Adipocyte (in vitro differentiated cells): ENCODE measurements at places on chromosomes 4 and X.

GRCh38 chr4:155319516-155319915 lies 57.2 kb downstream of the MAP9 start:
- no peak for DNase-seq

- DNase-seq, result no peak
These were observed 8.4 kb upstream of the SORCS2 start for GRCh38 chr4:7183780-7184460.

DNA sequence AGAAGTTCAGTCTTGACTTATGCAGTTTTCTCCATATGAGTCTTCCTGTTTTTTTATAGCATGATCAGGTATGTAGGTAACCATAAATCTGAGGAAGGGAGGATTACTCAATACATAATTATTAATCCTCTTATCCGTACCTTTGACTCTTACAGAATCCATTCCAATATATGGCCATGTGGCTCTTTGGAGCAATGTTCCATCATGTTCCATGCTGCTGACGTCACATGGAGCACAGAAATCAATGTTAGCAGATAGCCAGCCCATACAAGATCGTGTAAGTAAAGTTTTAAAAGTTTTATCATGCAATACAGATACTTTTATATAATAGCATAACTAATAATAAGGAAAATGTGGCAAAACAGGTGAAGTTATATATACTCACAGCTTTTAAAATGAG lies 19.6 kb downstream of the IL15 start:
- no peak for DNase-seq

DNA sequence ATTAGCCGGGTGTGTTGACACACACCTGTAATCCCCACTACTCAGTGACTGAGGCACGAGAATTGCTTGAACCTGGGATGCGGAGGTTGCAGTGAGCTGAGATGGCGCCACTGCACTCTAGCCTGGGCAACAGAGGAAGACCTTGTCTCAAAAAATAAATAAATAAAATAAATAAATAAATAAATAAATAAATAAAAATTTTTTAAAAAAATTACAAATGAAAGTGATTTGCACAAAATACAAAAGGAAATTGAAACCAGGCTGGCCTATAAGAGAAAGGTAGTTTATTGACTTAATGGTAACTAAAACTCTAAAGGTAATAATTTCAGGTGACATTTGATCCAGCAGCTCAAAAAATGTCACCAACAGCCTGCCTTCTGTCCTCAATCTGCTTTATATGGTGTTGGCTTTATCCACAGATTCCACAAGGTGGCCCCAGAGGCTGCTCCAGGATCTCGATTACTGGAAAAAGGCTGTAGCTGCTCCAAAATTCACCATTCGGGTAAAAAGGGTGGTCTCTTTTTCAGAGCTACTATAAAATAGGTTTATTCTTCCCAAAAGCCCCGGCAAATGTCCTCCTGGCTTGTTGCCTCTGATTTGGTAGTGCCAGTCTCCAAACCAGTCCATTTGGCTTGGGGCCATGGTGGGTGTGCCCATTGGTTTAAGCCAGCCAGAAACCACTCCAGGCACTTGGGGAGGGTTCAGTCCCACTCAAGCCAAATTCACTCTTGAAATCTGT lies 61.4 kb upstream of the TRIM2 start:
- DNase-seq, result peak; percentile 92

- no peak for DNase-seq
These were observed 208.4 kb upstream of the HDX start for GRCh38 chrX:84710611-84711010.

- no peak for DNase-seq
These were observed 278.2 kb upstream of the GATB start for GRCh38 chr4:152039023-152039481.

DNA sequence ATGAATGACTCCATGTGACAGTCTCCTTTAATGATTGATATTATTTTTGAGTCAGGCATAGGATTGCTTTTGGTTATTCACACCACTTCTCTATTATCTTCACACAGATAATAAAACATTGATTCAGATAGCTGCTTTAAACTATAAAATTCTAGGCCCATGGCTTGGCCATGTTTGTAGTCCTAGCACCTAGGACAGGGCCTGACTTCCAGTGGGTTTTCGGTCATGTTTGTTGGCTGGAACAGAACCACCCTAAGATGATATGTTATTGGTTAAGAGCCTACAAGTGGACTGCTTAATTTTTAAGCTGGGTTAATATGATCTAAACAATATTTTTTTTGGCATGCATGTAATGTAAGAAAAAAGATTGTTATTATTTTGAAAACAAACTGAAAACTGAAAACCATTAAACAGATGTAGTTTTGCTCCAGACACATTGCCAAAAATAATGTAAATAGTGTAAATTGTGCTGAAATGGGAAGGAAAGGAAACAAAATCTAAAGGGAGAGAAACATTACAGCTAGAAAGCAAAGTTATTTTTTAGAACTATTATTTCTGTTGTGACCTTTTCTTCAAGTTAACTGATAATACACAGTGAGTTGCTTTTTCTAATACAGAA lies 98.0 kb downstream of the FRAS1 start:
- DNase-seq, result no peak

DNA sequence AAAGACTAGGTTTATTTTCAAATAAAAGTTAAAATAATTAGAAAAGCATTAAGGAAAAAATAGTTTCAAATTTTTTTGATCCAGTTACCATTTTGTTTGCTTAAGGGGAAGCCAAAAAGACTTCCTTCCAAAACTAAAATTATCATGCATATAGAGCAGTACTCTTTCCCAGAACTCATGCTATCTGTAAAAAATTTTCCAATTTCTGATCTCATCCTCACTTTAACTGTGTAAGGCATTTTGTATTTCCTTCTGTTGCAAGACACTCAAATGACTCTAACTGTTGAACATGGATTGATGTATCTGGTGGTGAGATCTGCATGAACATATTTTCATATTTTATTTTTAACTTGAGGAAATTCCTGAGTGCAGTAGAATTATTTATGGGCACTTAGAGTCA lies 150.1 kb downstream of the ADAM29 start:
- no peak for DNase-seq

DNA sequence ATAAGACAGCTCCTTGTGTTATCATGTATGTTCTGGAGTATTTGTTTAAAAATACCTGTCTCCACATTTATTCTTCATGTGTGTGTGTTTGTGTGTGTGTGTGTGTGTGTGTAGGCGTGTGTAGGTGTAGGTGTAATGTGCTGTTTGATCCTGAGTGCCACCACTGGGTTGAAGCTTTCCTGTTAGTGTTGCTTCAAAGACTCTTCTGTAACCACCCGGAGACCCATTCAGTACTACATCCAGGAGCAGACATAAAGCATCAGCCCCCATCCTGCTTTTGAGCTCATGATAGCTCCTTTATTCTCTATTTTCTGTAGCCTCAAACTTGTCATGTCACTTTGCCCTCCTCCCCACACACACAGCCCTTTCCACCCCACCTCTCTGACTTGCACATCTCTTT lies 3.0 kb upstream of the ZDHHC9 start:
- DNase-seq, result no peak

DNA sequence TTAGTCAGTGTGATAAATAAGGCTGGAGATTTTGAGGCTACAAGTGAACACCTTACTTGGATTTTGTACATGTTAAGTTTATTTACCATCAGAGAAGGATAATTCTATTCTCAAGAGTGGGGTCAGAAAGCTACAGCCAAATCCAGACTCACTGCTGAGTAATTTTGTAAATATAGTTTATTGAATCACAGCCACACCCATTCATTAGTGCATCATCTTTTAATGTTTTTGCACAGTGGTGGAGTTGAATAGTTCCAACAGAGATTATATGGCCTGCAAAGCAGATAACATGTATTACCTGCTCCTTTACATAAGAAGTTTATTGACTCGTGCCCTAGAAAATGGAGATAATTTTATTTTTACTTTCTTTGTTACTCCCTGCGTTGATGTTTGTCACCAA lies 60.4 kb downstream of the PCDH18 start:
- peak; percentile 27 for DNase-seq

DNA sequence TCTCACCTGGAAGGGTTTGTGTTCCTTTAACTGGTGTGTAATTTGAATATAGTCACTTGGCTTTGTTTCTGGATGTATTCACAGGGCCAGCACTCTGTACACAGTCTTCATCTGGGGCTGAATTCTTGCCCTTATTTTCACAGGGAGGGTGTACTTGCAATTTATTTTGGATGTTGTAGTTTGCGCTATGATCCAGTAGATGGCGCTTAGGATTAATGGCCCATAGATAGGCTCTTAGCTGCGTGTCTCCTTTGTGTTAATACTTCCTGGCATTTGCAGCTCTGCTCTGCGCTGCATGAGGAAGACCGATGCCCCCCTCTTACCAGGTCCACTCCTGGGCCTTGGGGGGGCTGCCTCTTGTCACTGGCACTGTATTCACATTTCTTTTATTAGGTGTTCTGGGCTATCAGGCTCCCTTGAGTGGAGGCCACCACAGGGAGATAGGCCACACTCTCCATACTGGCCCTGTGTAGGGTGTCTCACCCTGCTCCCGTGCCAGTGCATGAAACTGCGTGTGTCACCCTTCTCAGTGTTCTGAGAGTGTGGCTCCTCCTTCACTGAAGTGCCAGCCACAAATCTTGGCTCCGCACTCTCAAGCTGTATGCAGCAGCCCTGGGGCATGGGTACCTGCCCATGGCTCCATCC lies 562.2 kb downstream of the ZIC3 start:
- peak; percentile 42 for DNase-seq

DNA sequence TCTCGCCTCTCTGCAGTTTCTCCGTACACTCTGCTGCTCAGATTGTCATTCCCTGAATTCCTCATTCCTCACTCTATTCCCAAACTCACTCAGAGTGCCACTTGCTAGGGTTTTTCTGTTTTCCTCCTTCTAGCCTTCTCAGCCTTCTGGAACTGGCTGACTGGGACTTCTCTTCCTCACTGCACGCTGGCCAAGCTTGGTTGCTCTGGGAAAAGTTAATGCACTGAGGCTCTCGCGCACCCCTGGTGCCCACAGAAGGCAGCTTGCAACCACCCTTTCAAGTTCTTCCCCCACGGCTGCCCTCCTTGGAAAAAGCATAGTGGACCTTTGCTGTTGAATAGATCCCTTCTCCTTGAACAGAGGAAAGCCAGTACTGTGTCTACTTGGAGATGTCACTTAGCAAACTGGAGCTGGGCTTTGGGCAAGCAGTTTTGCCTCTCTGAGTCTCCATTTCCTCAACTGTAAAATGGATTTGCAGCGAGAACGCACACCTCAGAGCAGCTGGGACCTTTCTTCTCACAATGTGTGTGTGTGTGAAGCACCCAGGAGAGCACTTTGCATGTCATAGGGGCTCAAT lies 6.0 kb upstream of the CCKAR start:
- no peak for DNase-seq

- peak; percentile 55 for DNase-seq
These were observed 527 bp downstream of the NOA1 start for GRCh38 chr4:56976837-56977320.

DNA sequence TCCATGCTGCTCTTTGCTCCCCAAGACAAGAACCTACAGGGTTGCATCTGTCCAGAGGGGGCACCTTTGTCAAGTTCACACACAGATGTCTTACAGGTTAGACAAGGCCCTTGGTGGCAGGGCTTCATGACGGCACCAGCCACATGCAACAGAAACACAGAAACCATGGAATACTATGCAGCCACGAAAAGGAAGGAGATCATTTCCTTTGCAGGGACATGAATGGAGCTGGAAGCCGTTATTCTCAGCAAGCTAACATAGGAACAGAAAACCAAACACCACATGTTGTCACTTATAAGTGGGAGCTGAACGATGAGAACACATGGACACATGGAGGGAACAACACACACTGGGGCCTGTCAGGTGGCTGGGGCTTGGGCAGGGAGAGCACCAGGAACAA lies 85.1 kb upstream of the NDP start:
- no peak for DNase-seq
